ENCODE measurements at places on chromosomes 7 and 10.

DNA sequence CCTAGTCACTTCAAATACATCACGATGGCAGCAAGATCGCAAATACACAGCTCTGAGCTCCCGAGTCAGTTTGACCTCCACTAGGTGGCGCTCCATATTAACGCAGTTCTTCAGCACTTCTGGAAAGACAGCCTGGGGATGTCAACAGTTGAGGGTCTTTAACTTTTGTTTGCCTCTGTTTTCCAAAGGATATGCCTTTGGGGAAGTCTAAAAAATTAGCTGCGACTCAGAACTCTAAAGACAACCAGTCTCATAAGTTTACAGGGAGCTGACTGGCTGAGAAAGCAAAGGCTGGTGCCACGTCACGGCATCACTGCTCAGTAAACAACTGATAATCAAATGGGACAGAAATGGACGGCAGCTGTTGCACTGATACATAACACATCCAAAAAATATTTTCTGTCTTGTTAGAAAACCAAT, 458.8 kb downstream of the SORCS1 start:
- H3K27me3 ChIP-seq = peaks cover 1% of the 10 kb centered on the region
- no peak overlapping the region for H3K4me3 ChIP-seq
- no peaks in the 10 kb centered on the region for H3K4me1 ChIP-seq

- no peak overlapping the region for H3K4me3 ChIP-seq
- H3K27ac ChIP-seq = no peak overlapping the region
Measured at GRCh38 chr10:29239569-29240472, 49.0 kb upstream of the LYZL1 start.

GRCh38 chr7:142595816-142596516, 153.3 kb upstream of the PRSS1 start:
- H3K27me3 ChIP-seq = no peaks in the 10 kb centered on the region
- H3K4me3 ChIP-seq = no peak overlapping the region
- no peaks in the 10 kb centered on the region for H3K4me1 ChIP-seq
- no peak overlapping the region for H3K27ac ChIP-seq
- no peaks in the 10 kb centered on the region for H3K36me3 ChIP-seq

DNA sequence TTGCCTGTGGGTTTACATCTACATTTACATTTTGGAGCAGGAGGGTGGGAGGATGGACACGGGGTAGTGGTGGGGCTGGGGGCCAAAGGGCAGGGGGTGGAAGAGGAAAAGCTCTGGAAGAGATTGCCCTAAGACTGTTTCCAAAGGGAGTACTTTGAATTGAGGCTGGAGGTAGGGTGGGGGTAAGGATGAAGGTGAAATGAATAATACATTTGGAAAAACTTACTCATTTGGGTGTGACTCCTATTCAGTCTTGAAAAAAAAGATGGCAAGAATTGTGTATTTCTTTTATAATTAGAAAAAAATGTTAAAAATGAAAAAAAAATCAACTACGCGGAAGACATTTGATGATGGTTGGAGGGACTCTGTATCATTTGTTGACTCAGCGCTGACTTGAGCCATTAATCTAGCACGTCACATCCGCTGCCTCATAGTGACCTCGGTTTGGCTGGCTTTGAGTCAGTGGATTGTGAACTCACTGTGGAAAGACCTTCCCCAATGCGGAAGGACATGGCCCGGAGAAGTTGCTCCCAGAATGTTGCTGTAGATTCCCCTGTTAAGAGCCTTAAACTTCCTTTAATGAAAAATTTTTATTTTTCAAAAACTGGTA, 2.8 kb downstream of the FAM180A start:
- H3K36me3 ChIP-seq = no peaks in the 10 kb centered on the region
- H3K27ac ChIP-seq = no peak overlapping the region
- peaks cover 2% of the 10 kb centered on the region for H3K27me3 ChIP-seq
- no peak for DNase-seq

Data from activated naive CD4-positive, alpha-beta T cell treated with anti-CD3 and anti-CD28 coated beads for 36 hours (primary cell).